ENCODE measurements at places on chromosomes 2 and 18.

GRCh38 chr2:226943862-226944620 is 108.2 kb downstream of the RHBDD1 start:
- no peak for DNase-seq

GRCh38 chr18:49178736-49179135 is 228.0 kb upstream of the SMAD7 start:
- no peak for DNase-seq

DNA sequence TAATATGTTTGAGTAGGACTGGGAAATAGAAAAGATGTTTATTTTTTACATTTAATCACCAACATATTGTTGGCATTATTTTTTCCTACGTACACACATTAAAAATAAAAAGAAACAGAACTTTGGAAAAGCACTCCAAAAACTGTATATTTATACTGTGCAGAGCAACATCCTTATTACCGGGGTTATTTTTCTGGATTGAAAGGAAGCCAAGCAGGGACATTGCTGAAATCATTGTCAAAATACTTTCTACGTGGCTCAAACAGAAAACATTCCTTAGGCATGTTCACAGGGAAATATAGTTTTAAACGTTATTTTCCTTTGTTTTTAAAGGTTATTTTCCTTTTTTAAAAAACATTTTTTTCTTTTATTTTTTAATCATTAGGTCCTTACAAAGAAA is 315.0 kb upstream of the SMIM21 start:
- DNase-seq: no peak

- peak; percentile 37 for DNase-seq
Observed at GRCh38 chr2:174568425-174568824, 29.2 kb downstream of the WIPF1 start.

- DNase-seq: peak; percentile 72
Observed at GRCh38 chr2:37672104-37672869, 845 bp upstream of the CDC42EP3 start.

GRCh38 chr2:2332381-2332780 is 1.3 kb upstream of the MYT1L start:
- DNase-seq: no peak

GRCh38 chr18:46946656-46947282 is 29.4 kb downstream of the KATNAL2 start:
- DNase-seq: peak; percentile 88

- DNase-seq: no peak
Observed at GRCh38 chr2:16290311-16291020, 350.1 kb downstream of the MYCN start.

DNA sequence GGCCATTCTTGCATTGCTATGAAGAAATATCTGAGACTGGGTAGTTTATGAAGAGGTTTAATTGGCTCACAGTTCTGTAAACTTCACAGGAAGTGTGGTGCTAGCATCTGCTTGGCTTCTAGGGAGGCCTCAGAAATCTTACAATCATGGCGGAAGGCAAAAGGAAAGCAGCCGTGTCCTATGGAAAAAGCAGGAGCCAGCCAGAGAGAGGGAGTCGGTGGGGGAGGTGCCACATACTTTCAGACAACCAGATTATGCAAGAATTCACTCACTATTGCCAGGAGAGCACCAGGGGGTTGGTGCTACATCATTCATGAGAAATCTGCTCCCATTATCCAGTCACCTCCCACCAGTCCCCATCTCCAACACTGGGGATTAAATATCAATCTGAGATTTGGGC is 64.1 kb downstream of the CPS1 start:
- DNase-seq: no peak

Data from DMS 273 treated with DMSO at 0.1 percent for 48 hours (cell line).